SK-N-SH (cell line): ENCODE measurements at places on chromosomes 1 and 21.

DNA sequence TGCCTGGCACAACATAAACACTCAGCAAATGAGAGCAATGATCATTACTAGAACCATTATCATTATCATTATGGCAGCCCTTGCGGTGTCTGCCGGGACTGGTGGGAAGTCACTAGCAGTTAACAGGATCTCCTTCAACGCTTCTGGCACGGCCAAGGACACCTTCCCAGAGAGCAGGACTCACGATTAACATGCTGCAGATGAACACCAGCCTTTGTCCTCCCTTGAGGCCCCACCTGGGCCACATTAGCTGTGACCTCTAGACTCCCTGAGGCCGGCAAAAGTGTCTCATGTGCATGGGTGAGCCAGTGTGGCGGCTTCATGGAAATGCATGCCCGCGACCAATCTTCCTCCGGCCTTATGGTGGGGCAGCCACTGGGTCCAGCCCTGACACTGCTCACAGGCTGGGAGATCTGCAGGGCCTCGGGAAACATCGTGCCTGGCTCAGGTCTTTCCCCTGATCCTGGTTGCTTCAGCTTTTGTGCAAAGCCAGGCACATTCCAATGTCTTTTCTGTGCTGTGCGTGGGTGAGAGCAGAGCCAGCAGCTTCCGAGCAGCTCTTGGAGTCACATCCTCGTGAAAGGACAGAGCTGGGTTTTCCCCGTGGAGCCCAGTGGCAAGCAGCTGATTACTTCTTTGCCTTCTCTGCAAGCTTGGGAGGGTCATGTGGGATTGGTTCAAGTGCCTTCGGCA, 107.3 kb downstream of the HMGB4 start:
- DNase-seq, result no peak

GRCh38 chr1:234240680-234241079, 132.6 kb upstream of the COA6 start:
- no peak for DNase-seq

- no peak for DNase-seq
Measured at GRCh38 chr1:37131281-37131680, 97.0 kb upstream of the GRIK3 start.

DNA sequence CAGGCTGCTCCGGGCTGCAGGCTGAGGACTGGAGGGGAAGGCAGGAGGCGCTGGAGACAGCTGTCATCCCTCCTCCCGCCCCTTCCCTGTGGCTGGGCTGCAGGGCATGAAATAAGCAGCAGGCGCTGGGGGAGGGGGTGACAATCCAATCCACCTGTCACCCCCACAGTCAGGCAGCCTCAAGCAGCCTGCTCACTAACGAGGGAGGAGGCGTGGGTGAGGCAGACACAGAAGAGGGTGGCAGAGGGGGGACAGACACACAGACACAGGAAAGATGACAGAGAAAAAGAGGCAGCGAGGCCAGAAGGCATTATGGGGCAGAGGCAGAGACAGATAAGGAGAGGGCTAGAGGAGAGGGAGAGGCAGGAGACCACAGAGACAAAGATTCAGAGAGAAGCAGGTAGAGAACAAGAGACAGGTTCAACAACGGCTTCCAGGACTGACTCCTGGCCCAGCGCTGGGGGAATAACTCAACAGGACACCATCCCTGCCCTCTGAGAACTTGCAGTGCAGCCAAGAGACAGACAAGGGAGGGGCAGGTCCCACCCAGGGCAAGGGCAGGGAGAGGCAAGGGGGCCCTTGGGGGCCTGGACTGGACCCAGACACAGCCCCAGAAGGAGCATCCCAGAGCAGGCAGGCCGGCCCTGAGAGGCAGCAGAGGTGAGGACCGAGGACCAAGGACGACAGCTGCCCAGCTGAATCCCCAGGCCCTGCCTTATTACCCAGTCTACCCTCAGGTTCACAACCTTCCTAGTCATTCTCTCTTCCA, 11.2 kb downstream of the MEF2D start:
- peak; percentile 54 for DNase-seq

DNA sequence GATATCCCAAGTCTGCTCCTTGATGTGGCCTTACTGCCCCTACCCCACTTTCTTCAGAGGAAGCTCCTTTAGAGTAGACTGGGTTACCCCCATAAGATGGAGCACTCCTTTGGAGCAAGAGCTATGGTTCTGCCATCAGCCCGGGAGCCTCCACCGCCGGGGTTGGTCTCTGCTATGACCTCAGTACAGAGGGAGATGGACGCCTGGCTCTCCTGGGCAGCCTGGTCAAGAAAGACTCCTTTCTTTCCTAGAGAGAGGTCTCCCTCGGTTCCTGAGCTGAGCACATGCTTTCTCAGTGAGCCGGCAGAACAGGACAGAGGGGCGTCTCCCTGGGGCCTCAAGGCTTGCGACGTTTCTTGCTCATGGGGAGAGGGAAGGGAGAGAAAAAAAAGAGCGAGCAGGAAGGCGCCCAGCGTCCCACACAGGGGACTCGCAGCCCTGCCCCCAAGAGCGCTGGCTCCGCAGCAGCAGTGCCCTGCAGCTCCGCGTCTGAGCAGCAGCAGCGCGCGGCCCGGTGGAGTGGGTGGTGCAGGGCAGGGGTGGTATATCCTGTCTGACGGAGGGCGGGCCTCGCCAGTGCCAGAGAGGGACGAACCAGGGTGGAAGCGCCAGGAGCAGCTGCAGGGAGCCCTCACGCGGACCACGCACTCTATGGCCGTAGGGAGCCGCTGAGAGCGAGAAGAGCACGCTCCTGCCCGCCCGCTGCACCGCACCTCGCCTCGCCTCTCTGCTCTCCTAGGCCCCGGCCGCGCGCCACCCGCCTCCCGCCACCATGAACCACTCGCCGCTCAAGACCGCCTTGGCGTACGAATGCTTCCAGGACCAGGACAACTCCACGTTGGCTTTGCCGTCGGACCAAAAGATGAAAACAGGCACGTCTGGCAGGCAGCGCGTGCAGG, at the start of gene PKP1:
Gene PKP1, plus strand, starts transcription at position 576 of the 899 bp plus-strand sequence. Its CDS starts 197 bp downstream, at position 773.
- no peak for DNase-seq

DNA sequence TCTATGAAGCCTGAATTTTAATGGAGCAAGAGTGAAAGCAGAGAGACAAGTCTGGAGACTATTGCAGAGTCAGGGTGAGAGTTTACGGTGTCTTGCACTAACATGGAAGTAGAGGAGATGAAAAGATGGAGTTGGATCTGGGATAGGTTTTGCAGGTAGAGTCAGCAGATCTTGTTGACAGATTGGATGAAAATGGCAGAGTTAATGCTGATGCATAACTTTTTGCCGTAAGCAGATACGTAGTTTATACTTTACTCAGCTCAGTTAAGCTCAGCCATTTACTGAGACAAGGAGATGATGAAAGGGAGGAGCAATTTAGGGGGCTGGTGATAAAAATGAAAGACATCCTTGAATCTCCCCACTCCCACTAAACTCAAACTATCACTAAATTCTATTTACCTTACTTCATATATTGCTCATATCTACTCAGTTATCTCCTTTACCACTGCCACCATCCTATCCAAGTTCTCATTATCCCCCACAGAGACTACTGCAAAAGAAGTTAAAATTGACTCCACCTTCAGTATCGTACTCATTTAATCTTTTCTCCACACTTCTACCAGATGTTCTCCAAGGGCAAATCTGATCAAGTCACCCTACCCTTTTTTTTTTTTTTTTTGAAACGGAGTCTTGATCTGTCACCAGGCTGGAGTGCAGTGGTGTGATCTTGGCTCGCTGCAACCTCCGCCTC, 13.8 kb downstream of the C1orf185 start:
- no peak for DNase-seq

DNA sequence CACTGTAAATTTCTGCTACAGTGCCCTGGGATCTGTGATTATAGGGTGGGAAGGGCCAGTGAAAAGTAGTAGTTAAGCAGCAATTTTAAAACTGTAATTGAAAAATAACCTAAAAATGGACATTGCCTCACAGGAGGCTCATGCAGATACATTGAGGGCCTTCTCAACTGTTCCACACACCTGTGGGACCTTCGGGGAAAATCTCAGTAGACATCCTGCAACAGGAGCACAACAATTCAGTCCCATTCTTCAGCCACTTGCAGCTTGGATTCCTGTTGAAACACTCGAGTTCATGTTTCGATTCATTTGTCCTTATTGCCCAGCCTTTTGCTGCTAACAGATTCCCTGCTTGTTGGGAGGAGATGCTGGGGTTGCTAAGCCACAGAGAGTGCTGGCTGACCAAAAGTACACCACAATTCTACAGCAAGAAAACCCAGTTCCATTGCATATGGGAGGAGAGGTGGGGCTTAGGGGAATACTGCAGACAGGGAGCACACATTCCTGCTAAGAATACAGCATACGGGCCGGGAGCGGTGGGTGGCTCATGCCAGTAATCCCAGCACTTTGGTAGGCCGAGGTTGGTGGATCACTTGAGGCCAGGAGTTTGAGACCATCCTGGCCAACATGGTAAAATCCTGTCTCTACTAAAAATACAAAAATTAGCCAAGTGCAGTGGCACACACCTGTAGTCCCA, 4.5 kb downstream of the TMCC2 start:
- DNase-seq, result no peak

- peak; percentile 52 for DNase-seq
Measured at GRCh38 chr1:205449750-205450443, 5.9 kb downstream of the BLACAT1 start.

DNA sequence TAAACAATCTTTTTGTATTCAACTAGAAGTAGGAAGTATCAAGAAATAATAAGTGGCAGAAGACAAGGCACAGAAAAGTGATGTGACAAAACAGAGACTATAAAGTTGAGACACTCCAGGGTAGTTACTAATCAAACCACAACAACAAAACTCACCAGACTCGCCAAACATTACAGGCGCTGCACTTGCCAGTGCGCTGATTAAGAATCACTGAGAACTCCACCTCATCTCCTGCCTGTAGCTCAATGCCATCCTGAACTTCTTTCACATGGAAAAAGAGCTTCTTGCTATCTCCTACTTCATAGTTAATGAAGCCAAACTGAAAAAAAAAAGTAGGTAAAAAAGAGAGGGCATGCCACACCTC, 2.8 kb upstream of the NRAS start:
- DNase-seq, result no peak

GRCh38 chr21:42737951-42738590, 84.7 kb downstream of the PDE9A start:
- no peak for DNase-seq
